Endodermal cell (in vitro differentiated cells): ENCODE measurements at places on chromosomes 12 and 14. TPM values are rescaled to one million over a fixed set of nuclear protein-coding genes. Genes with fewer than 3 reads are reported as not detected.

The VCPKMT gene
- 9.1 and 9.6 TPM in 2 replicates for total RNA-seq

GRCh38 chr12:38930990-38931389 lies 25.6 kb upstream of the CPNE8 start:
- DNase-seq, result no peak

GRCh38 chr12:102182635-102183034 lies 15.0 kb downstream of the PMCH start:
- no peak for DNase-seq

DNA sequence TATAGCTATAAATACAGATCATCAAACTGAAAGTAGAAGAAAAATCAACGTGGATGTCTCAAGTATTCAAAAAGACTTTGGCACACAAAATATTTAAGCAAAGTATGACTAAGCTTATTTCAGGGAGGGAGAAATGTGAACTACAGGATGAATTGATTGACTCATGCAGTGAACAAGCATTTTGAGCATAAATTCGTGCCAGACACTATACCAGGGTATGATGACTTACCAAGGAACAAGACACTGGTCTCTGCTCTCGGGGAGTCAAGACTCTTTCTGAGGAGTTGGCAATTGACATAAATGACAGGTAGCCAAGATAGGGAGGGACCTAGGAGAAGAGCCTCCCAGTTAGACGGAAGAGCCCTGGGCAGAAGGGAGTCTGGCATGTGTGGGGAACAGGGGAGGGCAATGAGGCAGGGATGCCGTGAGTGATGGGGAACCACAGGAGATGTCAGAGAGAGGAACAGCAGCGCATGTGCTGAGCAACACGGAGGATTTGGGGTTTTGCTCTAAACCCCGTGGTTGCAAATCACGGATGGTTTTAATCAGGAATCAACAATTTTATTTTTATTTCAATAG lies 115.2 kb downstream of the TMEM132D start:
- peak; percentile 15 for DNase-seq
